ENCODE measurements at places on chromosomes 12 and 14. TPM values are rescaled to one million over a fixed set of nuclear protein-coding genes. Genes with fewer than 3 reads are reported as not detected.
A peak's percentile ranks its signal among the peaks of the same experiment; 100 is the strongest.

GRCh38 chr12:124916374-124917134 is 2.1 kb upstream of the UBC start:
- H3K4me1 ChIP-seq = peaks cover 67% of the 10 kb centered on the region
- H3K27me3 ChIP-seq = no peaks in the 10 kb centered on the region
- peak overlapping the region; percentile 100 for H3K27ac ChIP-seq
- DNase-seq = peak; percentile 87
- peak overlapping the region; percentile 88 for H3K4me3 ChIP-seq

DNA sequence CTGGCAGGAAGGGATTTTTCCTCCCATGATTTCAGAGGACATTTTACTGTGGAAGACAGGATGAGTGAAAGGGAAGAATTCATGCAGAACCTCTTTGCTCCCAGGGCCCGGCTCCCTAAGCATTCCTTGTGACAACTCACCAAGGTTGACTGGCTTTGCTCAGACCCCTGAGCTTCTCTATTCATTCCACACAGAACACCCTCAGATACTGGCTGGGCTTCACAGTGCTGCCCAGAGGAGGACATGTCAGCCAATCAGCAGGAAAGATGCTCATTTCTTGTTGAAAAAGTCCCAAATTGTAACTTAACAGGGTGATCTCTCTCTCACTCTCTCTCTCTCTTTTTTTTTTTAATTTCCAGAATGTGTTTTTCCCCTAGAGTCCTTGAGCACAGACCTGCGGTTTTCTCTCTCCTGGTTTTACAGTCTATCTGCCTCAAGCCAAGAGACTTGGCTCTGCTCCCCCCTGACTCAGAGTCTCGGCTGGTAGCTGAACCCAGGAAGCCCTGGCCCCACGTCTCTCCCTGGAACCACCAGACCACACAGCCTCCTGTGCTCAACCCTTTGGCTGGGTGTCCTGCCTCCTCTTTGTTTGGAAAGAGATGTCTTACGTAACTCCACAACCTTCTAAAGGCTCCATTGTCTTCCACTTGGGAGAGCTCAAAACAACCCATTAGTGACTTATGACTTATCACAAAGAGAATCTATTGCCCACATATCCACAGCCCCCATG is 43.9 kb downstream of the SSPN start:
- H3K27ac ChIP-seq = peak overlapping the region; percentile 72
- peaks cover 22% of the 10 kb centered on the region for H3K4me1 ChIP-seq
- peak; percentile 87 for DNase-seq
- H3K36me3 ChIP-seq = no peaks in the 10 kb centered on the region
- no peaks in the 10 kb centered on the region for H3K27me3 ChIP-seq
- no peak overlapping the region for H3K4me3 ChIP-seq

Gene NOC4L
- total RNA-seq = 20.4 TPM

DNA sequence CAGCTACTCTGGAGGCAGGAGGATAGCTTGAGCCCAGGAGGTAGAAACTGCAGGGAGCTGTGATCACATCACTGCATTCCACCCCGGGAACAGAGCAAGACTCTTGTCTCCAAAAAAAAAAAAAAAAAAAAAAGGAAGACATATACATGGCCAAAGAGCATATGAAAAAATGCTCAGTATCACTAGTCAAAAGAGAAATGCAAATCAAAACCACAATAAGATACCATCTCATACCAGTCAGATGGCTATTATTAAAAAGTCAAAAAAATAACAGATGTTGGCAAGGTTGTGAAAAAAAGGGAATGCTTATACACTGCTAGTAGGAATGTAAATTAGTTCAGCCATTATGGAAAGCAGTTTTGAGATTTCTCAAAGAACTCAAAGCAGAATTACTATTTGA is 174.8 kb upstream of the ATF7IP start:
- no peak overlapping the region for H3K4me3 ChIP-seq
- no peaks in the 10 kb centered on the region for H3K27me3 ChIP-seq
- no peaks in the 10 kb centered on the region for H3K36me3 ChIP-seq
- no peaks in the 10 kb centered on the region for H3K4me1 ChIP-seq
- DNase-seq = no peak

- DNase-seq = no peak
- no peak overlapping the region for H3K27ac ChIP-seq
- no peaks in the 10 kb centered on the region for H3K4me1 ChIP-seq
- H3K27me3 ChIP-seq = no peaks in the 10 kb centered on the region
- H3K4me3 ChIP-seq = no peak overlapping the region
Observed at GRCh38 chr14:30214461-30215090, 286.9 kb upstream of the PRKD1 start.

Gene NEDD8
- 101 TPM for total RNA-seq

DNA sequence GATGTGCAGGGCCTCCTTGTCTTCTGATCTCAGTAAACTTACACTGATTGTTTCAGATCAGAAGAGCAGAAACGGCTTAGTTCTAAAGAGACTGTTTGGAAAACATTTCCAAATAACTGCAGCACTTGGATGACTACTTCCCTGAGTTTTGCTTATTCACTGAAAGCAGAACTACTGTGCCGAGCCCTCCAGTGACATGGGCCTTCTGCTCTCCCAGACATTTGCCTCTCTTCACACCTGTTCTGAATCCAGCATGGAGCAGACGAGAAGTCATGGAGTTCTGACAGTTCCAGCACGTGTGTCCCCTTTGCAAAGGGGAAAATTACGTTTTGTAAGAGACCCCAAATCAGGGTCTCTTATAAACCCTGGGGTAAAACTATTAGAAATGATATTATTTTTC is 31.4 kb downstream of the ETNK1 start:
- no peak for DNase-seq
- no peak overlapping the region for H3K27ac ChIP-seq
- H3K27me3 ChIP-seq = no peaks in the 10 kb centered on the region
- peaks cover 24% of the 10 kb centered on the region for H3K4me1 ChIP-seq
- H3K36me3 ChIP-seq = peaks cover 3% of the 10 kb centered on the region

- H3K27ac ChIP-seq = no peak overlapping the region
- peaks cover 16% of the 10 kb centered on the region for H3K4me1 ChIP-seq
- DNase-seq = no peak
Observed at GRCh38 chr12:79938843-79939242, 3.9 kb upstream of the PPP1R12A start.

DNA sequence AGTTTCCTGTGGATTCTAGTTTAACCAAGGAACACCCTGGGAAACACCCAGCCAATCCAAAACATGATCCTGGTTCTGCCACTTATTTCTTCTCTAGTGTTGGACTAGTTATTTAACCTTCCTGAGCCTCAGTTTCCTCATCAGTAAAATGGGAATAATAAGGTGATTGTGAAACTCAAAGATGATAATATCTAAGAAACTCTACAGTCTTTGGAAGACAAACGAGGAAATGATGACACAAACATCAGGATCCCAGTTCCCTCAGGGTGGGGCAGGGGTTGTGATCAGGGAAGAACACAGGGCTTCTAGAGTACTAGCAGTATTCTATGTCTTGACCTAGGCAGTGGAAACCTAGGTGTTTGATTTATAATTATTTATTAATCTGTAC is 18.1 kb upstream of the TMEM106C start:
- H3K27me3 ChIP-seq = peaks cover 8% of the 10 kb centered on the region
- peaks cover 53% of the 10 kb centered on the region for H3K4me1 ChIP-seq
- no peaks in the 10 kb centered on the region for H3K36me3 ChIP-seq
- H3K4me3 ChIP-seq = no peak overlapping the region
- no peak for DNase-seq
- H3K27ac ChIP-seq = no peak overlapping the region

DNA sequence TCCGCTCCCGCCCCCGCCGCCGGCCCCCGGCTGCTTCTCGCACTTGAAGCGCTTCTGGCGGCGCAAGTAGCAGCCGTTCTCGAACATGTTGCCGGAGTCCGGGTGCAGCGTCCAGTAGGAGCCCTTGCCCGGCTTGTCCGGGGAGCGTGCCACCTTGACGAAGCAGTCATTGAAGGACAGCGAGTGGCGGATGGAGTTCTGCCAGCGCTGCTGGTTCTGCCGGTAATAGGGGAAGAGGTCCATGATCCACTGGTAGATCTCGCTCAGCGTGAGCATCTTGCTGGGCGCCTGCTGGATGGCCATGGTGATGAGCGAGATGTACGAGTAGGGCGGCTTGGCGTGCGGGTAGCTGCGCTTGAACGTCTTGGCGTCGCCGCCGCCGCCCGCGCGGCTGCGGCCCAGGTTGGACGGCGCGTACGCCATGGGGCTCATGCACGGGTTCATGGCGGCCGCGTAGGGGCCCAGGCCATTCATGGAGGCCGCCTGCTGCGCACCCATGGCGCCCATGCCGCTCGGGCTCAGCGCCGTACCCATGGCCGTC is 3.0 kb downstream of the FOXA1 start:
- no peak overlapping the region for H3K27ac ChIP-seq
- DNase-seq = no peak
- H3K27me3 ChIP-seq = peaks cover 96% of the 10 kb centered on the region
- H3K36me3 ChIP-seq = no peaks in the 10 kb centered on the region
- peak overlapping the region; percentile 4 for H3K4me3 ChIP-seq

- H3K4me1 ChIP-seq = peaks cover 48% of the 10 kb centered on the region
- no peaks in the 10 kb centered on the region for H3K27me3 ChIP-seq
- peaks cover 50% of the 10 kb centered on the region for H3K36me3 ChIP-seq
- no peak overlapping the region for H3K27ac ChIP-seq
Observed at GRCh38 chr12:113234483-113234882, 13.2 kb downstream of the TPCN1 start.

GRCh38 chr14:84442521-84442920 is 1087.4 kb upstream of the FLRT2 start:
- no peaks in the 10 kb centered on the region for H3K4me1 ChIP-seq
- H3K36me3 ChIP-seq = no peaks in the 10 kb centered on the region
- H3K4me3 ChIP-seq = no peak overlapping the region
- no peaks in the 10 kb centered on the region for H3K27me3 ChIP-seq
- H3K27ac ChIP-seq = no peak overlapping the region
- DNase-seq = no peak

Gene NRIP2
- total RNA-seq = 2.2 TPM

Gene RBP5
- total RNA-seq = not detected

DNA sequence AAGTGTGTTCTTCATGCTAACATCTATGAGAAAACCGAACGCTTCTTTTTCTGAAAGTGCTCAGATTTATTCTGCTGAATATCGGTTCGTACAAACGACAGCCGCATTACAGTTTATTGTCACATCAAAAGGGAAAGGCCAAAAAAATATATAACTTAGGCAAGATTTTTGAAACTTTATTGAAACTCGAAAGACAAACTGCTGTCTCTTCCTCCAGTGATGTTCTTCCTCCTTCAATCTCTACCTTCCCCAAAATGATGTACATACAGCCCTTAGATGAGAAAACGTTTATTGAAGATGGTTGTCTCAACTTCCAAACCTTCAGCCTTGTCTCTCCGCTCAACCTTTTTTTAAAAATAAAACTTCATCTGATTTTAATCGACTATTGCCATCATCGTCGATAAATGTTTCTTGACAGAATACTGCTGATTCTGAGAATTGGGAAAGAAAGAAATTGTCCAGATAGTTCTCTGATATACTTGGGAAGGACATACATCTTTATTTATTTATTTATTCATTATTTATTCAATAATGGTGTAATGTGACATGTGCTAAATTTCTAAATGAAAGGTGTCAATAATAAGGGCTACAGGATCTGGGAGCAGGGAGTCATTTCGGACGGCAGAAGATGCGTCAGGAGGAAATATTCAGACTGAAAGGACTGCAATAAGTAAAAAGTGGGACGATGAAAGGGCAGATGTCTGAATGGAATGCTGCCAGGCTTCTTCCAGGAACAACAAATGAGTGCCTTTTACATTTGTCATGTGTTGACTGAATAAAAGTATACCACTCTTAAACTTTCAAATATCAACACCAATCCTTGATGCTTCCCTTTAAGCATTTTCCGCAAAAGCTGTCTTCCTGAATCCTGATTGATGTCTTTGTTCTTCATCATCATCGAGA is 817 bp upstream of the MDM1 start:
- H3K27me3 ChIP-seq = no peaks in the 10 kb centered on the region
- H3K4me1 ChIP-seq = peaks cover 27% of the 10 kb centered on the region
- H3K36me3 ChIP-seq = no peaks in the 10 kb centered on the region
- peak overlapping the region; percentile 63 for H3K27ac ChIP-seq
- peak overlapping the region; percentile 80 for H3K4me3 ChIP-seq

- peaks cover 82% of the 10 kb centered on the region for H3K36me3 ChIP-seq
- no peak overlapping the region for H3K4me3 ChIP-seq
- H3K4me1 ChIP-seq = no peaks in the 10 kb centered on the region
- H3K27me3 ChIP-seq = no peaks in the 10 kb centered on the region
- H3K27ac ChIP-seq = no peak overlapping the region
Observed at GRCh38 chr12:64723630-64724029, 35.6 kb downstream of the GNS start.

Measured in suprapubic skin (tissue), 4 donors.